ENCODE measurements at places on chromosomes 7 and 10. TPM values are rescaled to one million over a fixed set of nuclear protein-coding genes. Genes with fewer than 3 reads are reported as not detected.
A peak's percentile ranks its signal among the peaks of the same experiment; 100 is the strongest.

Gene AKR1C4
- polyA plus RNA-seq = not detected

- no peak overlapping the region for H3K27ac ChIP-seq
- H3K27me3 ChIP-seq = no peaks in the 10 kb centered on the region
- H3K4me1 ChIP-seq = no peaks in the 10 kb centered on the region
- H3K4me3 ChIP-seq = no peak overlapping the region
Observed at GRCh38 chr7:91692800-91693199, 187.7 kb downstream of the MTERF1 start.

Gene DRGX
- not detected for polyA plus RNA-seq

Gene TMEM130
- 0.37 TPM for polyA plus RNA-seq

GRCh38 chr10:115879372-115880089 is 393.5 kb downstream of the GFRA1 start:
- no peak overlapping the region for H3K27ac ChIP-seq
- no peaks in the 10 kb centered on the region for H3K36me3 ChIP-seq
- no peaks in the 10 kb centered on the region for H3K4me1 ChIP-seq
- DNase-seq = no peak

GRCh38 chr10:37860494-37861190 is 3.2 kb upstream of the ZNF248 start:
- no peak overlapping the region for H3K27ac ChIP-seq
- no peaks in the 10 kb centered on the region for H3K36me3 ChIP-seq
- H3K4me1 ChIP-seq = peaks cover 20% of the 10 kb centered on the region
- H3K4me3 ChIP-seq = no peak overlapping the region
- DNase-seq = peak; percentile 14

Gene SPDYE9
- polyA plus RNA-seq = not detected

Gene OR2A1
- not detected for polyA plus RNA-seq

DNA sequence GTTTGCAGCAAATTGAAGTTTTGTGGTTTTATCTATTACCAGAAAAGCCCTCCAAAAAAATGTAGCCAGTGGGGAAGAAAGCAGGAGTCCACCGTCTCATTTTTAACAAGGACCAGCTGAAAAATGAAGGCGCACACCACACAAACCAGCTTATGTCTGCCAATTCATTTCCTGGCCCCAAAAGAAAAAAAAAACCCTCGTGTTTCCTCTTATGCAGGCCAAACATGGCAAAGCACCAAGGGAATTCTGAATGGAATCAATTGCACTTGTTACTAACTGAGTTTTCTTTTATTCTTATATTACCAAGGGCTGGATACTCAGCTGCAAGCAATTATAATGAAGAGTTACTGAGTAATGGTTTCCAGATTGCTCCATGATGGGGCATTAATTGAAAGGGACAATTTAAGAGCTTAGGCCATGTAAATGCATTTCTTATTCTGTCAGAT is 428.3 kb upstream of the NPVF start:
- H3K36me3 ChIP-seq = no peaks in the 10 kb centered on the region
- H3K4me1 ChIP-seq = peaks cover 31% of the 10 kb centered on the region
- no peak overlapping the region for H3K4me3 ChIP-seq
- peak; percentile 55 for DNase-seq
- H3K27ac ChIP-seq = no peak overlapping the region

DNA sequence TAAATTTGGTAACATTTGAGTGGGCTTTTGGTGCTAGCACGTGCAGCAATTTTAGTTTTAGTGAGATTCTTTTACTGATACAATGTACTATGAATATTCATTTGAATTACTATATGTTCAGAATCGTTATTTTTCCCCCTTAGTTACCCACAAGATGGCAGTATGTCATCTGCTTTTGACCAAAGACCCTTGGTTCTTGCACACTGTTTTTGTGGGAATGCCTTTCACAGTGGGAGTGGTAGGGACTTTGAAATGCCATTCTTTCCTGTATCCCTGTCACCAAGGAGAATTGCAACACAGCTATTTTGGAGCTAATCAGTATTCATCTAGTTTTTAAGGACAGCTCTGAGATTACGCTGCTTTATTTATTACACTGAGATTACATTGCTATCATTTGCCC is 40.6 kb downstream of the SEC23IP start:
- no peaks in the 10 kb centered on the region for H3K27me3 ChIP-seq
- H3K4me3 ChIP-seq = no peak overlapping the region
- H3K36me3 ChIP-seq = peaks cover 92% of the 10 kb centered on the region
- H3K27ac ChIP-seq = no peak overlapping the region

Gene BBS9
- polyA plus RNA-seq = 4.4 TPM

- H3K4me3 ChIP-seq = no peak overlapping the region
- H3K27me3 ChIP-seq = no peaks in the 10 kb centered on the region
- no peak overlapping the region for H3K27ac ChIP-seq
- H3K36me3 ChIP-seq = no peaks in the 10 kb centered on the region
- no peak for DNase-seq
- no peaks in the 10 kb centered on the region for H3K4me1 ChIP-seq
Observed at GRCh38 chr7:133704453-133704852, 422.7 kb upstream of the LRGUK start.

Gene WIPF3
- polyA plus RNA-seq = 4.0 TPM

- H3K4me1 ChIP-seq = peaks cover 49% of the 10 kb centered on the region
- no peak for DNase-seq
- no peaks in the 10 kb centered on the region for H3K27me3 ChIP-seq
- H3K36me3 ChIP-seq = no peaks in the 10 kb centered on the region
- no peak overlapping the region for H3K27ac ChIP-seq
- no peak overlapping the region for H3K4me3 ChIP-seq
Observed at GRCh38 chr7:51260516-51260915, 56.1 kb downstream of the COBL start.

GRCh38 chr7:107914831-107915230 is 23.8 kb downstream of the DLD start:
- H3K4me3 ChIP-seq = no peak overlapping the region
- peaks cover 76% of the 10 kb centered on the region for H3K36me3 ChIP-seq
- no peak overlapping the region for H3K27ac ChIP-seq
- no peaks in the 10 kb centered on the region for H3K27me3 ChIP-seq
- H3K4me1 ChIP-seq = no peaks in the 10 kb centered on the region

Gene RSPH10B
- 0.08 TPM for polyA plus RNA-seq

- H3K4me1 ChIP-seq = no peaks in the 10 kb centered on the region
- no peak for DNase-seq
- no peak overlapping the region for H3K27ac ChIP-seq
- H3K27me3 ChIP-seq = no peaks in the 10 kb centered on the region
- H3K36me3 ChIP-seq = no peaks in the 10 kb centered on the region
Observed at GRCh38 chr10:85008488-85009184, 680.2 kb downstream of the CCSER2 start.

DNA sequence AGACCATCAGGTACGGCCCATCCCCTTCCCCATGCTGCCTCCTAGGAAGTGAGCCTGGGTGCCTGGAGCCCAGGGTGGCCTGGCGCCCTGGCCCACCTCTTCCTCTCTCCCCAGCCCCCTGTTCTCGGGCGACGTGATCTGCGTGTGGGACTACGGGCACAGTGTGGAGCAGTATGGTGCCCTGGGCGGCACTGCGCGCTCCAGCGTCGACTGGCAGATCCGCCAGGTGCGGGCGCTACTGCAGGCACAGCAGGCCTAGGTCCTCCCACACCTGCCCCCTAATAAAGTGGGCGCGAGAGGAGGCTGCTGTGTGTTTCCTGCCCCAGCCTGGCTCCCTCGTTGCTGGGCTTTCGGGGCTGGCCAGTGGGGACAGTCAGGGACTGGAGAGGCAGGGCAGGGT is 17.0 kb downstream of the ASL start:
- no peak for DNase-seq
- H3K4me1 ChIP-seq = no peaks in the 10 kb centered on the region
- no peaks in the 10 kb centered on the region for H3K27me3 ChIP-seq
- peaks cover 57% of the 10 kb centered on the region for H3K36me3 ChIP-seq
- H3K4me3 ChIP-seq = no peak overlapping the region

Gene MYH16
- not detected for polyA plus RNA-seq

DNA sequence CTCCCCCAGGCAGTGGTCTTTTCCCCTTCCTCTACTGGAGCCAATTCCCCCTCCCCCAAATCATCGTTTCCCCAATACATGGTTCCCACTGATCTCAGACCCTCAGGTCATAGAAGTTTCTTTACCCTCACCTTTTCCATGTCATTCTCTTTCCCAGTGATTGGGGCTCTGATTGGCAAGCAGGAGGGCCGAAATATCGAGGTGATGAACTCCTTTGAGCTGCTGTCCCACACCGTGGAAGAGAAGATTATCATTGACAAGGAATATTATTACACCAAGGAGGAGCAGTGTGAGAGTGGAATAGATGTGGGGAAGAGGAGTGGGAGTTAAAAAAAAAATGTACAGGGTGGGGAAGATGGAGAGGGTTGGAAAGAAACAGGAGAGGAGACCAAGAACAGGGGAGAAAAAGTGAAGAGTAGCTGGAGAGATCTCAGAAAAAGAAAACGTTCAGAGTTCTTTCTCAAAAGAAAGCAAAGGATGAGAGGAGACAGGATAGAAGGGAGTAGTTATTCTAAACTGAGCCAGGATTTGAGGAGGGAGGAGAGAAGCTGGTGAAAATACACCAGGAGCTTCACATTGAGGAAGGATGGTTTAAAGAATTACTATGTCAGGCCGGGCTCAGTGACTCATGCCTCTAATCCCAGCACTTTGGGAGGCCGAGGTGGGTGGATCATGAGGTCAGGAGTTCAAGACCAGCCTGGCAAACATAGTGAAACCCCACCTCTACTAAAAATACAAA is 858 bp downstream of the COPS6 start:
- H3K36me3 ChIP-seq = peaks cover 45% of the 10 kb centered on the region
- DNase-seq = no peak
- peaks cover 62% of the 10 kb centered on the region for H3K4me1 ChIP-seq
- H3K27ac ChIP-seq = peak overlapping the region; percentile 92

All from stomach (tissue), 19 donors.